ENCODE measurements at places on chromosomes 5 and 9. TPM values are rescaled to one million over a fixed set of nuclear protein-coding genes. Genes with fewer than 3 reads are reported as not detected.

FOXD4 gene
- total RNA-seq, result not detected

IFNK gene
- total RNA-seq, result not detected

ZNF300 gene
- 7.5 TPM for total RNA-seq

OMD gene
- not detected for total RNA-seq

FOXD4L3 gene
- not detected for total RNA-seq

PLAC8L1 gene
- not detected for total RNA-seq

KCNT1 gene
- not detected for total RNA-seq

LCP2 gene
- total RNA-seq, result not detected

C6 gene
- under 0.01 TPM for total RNA-seq
